ENCODE measurements at places on chromosomes 1 and 21.

- DNase-seq: no peak
These were observed 44.9 kb upstream of the SLC30A10 start for GRCh38 chr1:219973213-219973612.

GRCh38 chr1:64595871-64596515 lies 126.1 kb downstream of the CACHD1 start:
- DNase-seq: no peak

DNA sequence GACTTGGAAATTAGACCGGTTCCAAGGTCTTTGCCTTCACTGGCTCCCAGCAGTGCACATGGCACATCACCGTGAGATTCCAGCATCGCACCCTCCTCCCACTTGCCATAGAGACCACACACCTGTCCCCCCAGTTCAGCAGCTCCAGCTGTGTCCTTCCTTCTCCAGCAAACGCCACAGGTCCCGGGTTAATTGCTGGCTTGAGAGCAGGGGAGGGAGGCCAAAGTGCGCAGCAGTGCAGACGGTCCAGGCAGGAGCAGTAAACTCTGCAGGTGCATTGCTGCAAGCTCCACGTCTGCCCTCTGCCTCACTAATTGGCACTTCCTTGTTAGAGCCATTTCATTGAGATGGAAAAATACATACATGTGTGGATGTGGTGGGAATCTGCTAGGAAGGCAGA lies 65.3 kb downstream of the KLHDC7A start:
- no peak for DNase-seq

- peak; percentile 84 for DNase-seq
These were observed at the start of gene HMGN1 for GRCh38 chr21:39348355-39349210. Gene HMGN1 (minus strand): TSS chr21:39349088. CDS start chr21:39348917, 171 bp downstream.

DNA sequence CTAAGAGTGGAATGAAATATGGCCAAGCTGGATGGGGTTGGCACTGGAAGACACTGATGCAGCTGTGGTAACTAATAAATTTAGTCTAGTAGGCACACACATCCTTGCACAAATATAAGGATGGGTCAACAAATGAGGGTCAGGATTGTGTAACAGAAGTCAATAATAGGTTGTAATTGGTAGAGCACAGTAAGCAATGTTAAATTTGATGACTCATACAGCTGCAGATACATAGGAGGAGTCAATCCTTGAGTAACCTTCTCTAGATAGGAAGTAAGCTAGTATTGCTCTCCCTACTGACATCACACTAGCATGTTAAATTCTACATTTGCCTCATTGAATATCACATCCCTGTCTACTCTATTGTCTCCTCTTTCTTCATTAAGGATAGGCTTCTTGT lies 332.1 kb downstream of the PTPRC start:
- no peak for DNase-seq

GRCh38 chr21:41011951-41012366 lies 156.0 kb upstream of the BACE2 start:
- DNase-seq: no peak

- peak; percentile 66 for DNase-seq
These were observed 7.5 kb downstream of the MX2 start for GRCh38 chr21:41369105-41369919.

DNA sequence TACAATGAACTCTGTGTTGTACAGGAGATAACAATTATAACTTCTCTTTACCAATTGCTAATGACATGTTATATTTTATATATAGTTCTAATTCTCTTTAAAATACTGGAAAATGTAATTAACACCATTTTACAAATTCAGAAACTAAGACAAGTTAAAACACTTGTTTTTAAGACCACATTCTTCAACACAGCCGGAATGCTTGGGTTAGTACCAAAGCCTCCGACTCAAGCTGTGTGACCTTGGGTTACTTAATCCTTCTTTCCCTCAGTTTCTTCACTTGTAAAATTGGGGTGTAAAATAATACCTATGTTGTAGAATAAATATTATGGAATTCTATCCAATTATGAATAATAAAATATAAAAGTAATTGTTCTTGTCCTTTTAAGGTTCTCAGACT lies 378.7 kb downstream of the USH2A start:
- DNase-seq: no peak

- DNase-seq: no peak
These were observed 56.9 kb upstream of the PTGS2 start for GRCh38 chr1:186736971-186737685.

- no peak for DNase-seq
These were observed 70.3 kb downstream of the CD46 start for GRCh38 chr1:207822124-207822601.

DNA sequence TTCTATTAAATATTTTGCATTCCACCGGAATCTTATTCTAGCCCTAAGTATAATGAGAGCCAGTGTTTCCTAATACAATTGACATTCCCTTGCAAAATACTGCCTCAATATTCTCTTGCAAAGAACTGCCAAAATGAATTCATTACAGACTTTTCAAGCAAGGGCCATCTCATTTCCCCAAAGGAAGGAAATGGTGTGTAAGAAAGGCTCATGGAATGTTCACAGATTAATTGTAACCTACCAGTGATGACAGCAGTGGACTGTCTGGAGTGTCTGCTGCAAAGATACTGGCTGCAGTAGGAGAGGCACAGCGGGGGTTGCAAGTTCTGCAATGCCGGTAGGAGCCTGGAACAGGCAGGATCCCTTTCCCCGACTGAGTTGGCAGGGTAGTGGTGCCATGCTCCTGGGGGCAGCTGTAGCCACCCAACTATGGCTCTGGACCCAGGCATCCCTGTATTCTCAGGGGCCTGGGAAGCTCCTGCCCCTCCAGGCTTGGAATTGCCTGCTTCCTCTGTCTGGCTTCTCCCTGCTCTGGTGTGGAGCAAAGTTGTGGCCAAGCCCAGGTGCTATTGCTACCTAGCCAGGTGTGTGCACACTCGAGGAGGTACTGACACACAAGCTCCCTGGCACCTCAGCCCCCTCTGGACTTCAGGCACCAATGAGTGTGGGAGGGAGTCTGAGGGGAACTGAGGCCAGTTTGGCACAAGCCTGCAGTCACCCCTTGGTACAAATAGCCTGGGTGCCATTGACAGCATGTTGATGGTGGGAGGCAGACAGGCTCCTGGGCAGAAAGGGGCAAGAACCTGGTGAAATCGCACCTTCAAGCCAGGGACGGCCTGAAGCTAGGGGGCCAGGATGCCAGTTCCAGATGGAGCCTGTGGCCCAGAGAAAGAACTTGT lies 1371.0 kb downstream of the KCNT2 start:
- DNase-seq: no peak

DNA sequence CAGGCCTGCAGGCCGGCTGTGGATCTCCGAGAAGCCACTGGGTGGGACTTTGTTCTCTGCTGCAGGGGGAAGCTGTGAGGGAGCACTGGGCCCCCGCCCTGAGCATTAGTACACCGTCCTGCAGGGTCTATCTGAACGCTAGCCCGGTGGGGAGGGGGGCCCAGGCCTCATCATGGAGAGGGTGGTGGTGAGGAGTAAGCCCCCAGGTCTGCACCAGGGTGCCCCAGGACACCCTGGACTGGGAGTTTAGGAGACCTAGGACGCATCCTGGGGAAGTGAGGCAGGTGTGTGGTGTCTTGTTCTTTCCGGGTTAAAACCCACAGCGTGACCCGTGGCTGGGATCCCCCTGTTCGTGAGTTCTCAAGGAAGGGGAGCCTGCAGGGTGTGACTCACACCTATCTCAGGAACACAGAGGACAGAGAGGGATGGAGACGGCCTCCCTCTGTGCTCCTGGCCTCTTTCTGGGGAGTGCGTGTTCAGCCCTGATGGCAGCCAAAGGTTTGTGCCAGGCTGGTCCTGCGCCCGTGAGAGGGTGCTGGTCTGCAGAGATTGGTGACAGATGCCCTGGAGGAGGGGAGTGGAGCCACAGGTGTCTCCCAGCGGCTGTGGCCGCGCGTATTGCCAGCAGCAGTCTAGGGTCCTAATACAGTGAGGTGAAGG lies 44.8 kb downstream of the AGPAT3 start:
- no peak for DNase-seq

DNA sequence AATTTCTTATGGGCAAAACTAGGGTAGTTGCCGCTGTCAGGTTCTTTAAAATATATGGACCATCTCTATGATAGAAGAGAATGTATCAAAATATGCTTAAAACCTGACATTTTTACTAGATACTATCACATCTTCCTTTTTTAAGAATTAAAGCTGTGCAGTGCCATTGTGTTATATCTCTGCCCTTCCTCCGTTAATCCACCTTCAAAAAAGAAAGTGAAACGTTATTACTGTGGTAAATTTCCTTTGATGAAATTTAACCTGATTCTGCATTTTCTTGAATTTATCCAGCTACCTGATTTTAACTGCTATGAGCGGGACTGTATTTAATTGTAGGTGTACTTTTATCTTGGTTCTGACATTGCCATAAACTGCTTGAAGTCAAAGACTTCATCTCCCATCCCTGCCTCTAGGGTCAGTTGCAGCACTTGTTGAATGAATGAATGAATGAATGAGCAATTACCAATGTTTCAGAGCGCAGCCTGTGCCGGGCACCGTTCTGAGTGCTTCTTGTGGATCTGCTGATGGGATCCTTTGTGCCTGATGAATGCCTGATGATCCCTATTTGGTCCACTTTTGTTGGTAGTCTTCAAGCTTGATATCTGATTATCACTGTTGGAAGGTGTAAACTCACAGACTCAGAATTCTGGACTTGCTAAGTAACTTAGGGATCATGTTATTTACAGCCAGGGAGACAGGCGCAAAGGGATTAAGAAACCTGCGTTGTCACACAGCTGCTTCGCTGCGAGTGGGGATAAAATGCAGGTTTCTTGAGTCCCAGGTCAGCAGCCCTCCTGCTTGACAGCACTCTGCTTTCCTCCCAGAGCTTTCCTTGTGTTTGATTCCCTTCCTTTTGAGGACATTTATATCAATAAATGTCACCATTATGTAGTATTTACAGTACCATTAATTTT lies 30.1 kb downstream of the SMYD2 start:
- no peak for DNase-seq

DNA sequence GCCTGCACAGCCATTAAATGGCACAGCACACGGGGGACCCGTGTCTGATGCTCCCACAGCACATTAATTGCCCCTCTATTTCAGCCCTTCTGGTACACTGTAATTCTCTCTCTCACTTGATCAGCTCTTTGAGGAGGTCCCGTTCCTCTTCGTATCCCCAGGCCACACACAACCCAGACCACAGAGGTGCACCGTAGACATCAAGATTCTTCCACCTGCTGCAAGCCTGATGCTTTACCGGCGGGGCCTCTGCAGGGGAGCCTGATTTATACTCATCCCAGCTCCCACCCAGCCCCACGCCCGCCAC lies 759 bp downstream of the SMYD3 start:
- DNase-seq: no peak

DNA sequence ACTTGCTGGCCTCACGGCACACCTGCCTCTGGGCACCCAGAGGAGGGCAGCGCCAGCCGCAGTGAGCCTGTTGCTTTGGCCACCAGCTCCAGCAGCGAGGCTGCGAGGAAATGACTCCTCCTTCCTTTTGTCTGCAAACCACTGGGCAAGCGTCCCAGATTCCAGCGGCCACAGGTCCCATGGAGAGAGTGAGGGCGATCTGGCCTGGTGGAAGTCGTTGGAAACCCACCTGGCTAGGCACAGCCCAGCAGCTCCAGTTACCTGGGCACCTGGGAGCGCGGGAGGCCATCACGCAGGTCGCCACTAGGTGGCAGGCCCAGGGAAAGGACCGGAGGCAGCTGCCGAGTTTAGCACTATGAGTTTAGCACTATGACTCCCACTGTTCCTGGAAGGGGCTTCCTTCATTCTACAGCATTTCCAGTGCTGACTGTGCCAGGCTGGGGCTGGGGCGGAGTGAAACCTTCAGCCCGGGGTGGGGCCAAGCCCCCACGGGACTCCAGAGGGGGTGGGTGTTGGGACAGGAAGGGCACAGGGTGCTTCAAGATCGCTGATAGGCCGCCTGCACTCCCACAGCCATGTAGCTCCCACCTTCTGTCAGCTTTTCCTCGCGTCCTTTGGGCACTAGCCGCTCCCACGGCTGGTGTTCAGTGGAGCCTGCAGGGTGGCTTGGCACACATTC lies 1.1 kb upstream of the ESPN start:
- peak; percentile 87 for DNase-seq

GRCh38 chr1:167333124-167333523 lies 112.4 kb downstream of the POU2F1 start:
- no peak for DNase-seq

DNA sequence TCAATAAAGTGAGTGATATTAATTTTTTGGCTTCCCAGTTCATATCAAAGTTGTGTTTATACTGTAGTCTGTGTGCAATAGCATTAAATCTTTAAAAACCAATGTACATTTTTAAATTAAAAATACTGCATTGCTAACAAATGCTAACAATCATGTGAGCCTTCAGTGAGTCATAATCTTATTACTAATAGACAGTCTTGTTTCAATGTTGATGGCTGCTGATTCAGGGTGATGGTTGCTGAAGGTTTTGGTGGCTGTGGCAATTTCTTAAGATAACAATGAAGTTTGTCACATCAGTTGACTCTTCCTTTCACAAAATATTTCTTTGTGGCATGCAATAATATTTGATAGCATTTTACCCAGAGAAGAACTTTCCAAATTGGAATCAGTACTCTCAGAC lies 109.0 kb downstream of the ZMYM4 start:
- DNase-seq: no peak

DNA sequence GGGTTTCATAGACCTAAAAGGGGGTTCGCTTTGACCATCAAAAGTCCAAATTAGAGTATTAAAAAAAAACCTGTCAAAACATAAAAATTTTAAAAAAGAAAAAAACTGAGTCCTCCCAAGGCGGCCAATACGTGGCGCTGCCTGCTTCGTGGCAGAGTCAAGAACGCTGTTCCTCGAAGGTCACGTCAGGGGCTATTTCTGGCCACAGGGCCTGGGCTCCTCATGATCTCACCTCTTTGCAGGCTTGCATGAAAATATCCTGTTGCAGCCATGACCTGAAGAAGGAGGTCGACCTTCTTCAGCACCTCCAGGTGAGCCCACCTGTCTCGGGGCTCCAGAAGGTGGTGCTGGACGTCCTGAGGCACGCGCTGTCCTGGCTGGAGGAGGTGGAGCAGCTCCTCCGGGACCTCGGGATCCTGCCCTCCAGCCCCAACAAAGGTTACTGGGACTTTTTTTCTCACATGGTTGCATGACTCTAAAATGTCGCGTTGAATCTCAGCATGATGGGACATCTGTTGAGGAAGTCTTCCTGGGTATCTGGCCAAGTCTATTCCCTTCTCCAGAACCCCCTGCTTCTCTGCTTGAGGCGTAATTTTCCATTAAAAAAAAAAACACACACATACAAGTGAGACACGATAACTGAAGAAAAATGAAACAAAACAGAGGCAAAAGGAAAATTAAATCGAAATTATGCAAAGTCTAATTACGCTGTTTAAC lies 80.4 kb upstream of the EFHD2 start:
- DNase-seq: peak; percentile 34

GRCh38 chr1:61332796-61333195 lies 250.4 kb downstream of the NFIA start:
- DNase-seq: no peak

GRCh38 chr1:226722901-226723656 lies 16.0 kb downstream of the ITPKB start:
- peak; percentile 50 for DNase-seq

- no peak for DNase-seq
These were observed 280.4 kb downstream of the SETD4 start for GRCh38 chr21:35779690-35780570.

- DNase-seq: no peak
These were observed 8.4 kb upstream of the FAAP20 start for GRCh38 chr1:2202843-2203601.

All from Peyer's patch (tissue), 4 donors.